ENCODE measurements at places on chromosomes 12 and 14.

GRCh38 chr14:75476274-75476995 is 45.8 kb upstream of the BATF start:
- DNase-seq: no peak

DNA sequence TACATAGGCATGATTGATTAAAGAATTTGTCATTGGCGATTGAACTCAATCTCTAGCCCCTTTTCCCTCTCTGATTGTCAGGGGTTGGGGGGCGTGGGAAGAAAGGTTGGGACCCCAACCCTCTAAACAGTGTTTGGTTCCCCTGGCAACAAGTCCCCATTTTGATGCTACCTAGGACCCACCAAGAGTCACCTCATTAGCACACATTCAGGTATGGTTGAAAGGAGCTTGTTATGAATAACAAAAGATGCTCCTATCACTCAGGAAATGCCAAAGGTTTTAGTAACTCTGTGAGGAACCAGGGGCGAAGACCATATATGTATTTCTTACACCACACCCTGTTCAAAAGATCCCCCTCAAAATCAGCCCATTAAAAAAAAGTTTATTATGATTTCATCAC is 14.3 kb downstream of the RNF212B start:
- DNase-seq: no peak

DNA sequence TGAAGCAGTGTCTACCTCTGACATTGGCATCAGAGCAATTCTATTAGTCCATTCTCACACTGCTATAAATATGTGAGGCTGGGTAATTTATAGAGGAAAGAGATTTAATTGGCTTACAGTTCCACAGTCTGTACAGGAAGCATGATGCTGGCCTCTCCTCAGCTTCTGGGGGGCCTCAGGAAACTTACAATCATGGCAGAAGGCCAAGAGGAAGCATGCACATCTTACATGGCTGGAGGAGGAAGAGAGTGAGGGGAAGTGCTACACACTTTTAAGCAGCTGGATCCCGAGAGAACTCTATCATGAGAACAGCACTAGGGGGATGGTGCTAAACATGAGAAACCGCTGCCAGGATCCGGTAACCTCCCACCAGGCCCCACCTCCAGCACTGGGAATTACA is 25.7 kb upstream of the SEL1L start:
- no peak for DNase-seq

- DNase-seq: no peak
These were observed 115.4 kb upstream of the DYRK2 start for GRCh38 chr12:67533159-67533558.

GRCh38 chr12:46439793-46440511 is 67.4 kb upstream of the SLC38A2 start:
- no peak for DNase-seq

GRCh38 chr14:65339866-65340265 is 72.7 kb upstream of the FUT8 start:
- no peak for DNase-seq

DNA sequence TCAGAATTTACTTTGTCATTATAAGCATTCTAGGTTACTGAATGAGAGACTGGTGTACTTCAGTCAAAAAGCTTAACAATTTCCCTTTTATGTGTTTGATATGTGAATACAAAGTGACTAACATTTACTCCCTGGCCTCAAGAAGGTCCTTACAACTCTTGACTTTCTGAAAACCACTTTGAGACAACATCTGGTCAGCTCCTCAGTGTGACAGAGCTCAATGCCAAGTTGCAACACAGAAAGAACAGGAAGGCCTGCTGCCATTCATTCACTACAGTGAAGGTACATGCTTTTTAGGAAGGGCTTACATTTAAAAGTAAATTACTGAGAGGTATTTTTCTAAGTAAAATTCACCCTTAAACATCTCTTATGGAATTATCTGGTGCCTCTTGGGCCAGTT is 2.3 kb upstream of the NAA30 start:
- no peak for DNase-seq

GRCh38 chr14:24164518-24164991 is 3.5 kb downstream of the IRF9 start:
- DNase-seq: no peak

DNA sequence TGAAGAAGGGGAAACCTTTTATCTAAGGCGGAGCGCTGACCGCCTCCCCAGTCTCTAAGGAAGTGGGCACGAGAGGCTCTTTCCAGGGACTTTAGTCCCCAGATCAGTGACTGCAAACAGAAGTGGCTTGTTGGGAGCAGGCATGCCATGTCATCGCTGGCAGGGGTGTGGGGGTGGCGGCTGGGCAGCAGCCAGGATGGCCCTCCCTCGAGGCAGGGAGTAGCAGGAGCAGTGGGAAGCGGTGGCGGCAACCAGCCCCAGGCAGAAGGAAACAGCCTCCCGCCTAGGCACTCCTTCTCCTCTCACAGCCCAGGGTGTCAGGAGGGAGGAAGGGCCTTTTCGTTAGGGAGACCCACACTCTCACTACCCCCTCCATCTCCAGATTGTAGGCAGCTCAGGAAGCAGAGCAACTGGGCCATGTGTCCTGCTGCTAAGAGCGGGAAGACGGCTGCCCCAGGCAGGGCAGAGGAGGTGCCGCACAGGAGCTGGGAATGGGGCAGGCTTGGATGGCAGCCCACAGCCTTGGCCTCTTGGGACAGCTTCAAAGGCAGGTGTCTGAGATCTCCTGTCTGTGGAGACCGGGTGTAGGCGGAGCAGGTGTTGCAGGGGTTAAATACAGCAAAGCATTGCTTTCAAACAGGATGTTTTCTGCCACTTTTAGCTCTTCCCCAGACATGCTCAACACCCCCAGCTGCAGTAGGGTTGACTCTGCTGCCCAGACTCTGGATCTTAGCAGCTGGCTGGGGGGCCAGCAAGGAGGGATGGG is 21.8 kb downstream of the VDR start:
- no peak for DNase-seq

GRCh38 chr12:106342397-106343213 is 14.9 kb upstream of the POLR3B start:
- DNase-seq: no peak

DNA sequence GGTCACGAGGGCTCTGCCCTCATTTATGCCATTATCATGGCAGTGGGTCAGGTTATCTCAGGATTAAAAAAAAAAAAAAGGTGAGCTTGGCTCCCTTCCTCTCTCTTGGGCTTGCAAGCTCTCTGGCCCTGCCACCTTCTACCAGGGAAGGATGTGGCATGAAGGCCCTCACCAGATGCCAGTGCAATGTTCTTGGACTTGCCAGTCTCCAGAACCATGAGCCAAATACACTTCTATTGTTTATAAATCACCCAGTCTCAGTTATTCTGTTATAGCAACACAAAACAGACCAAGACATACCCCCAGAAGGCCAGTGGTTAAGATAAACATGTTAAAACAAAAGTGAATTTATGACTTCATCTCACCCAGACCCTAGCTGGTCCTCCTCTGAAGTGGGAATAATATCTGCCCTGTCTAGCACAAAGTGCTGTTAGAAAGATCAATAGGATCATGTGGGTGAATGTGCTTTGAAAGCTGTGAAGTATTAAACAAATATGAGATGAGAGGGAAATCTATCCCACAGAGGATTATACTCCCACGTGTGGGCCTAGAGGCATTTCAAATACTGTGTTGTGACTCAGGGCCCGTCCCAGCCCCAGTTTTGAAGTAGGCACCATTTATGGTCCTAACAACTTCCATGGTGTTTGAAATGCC is 88.6 kb downstream of the NINJ2 start:
- DNase-seq: no peak

- no peak for DNase-seq
These were observed 16.2 kb downstream of the OTX2 start for GRCh38 chr14:56794088-56794556.

DNA sequence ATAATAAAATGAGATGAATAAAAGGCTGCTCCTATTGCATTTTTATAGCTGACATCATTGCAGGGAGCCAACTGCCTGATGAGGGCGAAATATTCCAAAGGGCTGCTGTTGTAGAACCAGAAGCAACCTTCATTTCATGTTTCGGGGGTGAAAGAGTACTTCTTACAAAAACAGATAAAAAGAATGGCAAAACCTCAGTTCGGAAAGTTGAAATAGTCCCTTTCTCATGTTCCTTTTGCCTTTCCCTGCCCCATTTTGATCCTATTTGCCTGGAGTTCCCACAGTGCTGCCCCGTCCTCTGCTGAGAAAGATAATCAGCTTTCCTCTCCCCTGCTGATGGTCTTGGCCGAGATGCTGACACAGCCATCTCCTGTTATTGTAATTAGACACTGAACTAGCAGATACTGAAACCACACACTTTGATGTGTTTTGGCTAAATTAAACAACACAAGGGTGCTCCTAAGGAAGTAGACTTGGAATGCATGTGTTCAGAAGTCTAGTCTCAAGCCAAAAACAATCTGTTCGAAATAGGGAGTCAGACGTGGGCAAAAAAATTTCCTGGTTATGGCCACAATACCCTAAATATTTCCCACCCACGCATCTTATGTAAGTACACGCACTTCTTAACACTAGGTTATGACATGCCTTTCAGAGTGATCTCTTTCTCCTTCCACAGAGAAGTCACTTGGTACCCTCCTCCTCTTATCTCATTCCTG is 117.2 kb downstream of the PPM1H start:
- no peak for DNase-seq

DNA sequence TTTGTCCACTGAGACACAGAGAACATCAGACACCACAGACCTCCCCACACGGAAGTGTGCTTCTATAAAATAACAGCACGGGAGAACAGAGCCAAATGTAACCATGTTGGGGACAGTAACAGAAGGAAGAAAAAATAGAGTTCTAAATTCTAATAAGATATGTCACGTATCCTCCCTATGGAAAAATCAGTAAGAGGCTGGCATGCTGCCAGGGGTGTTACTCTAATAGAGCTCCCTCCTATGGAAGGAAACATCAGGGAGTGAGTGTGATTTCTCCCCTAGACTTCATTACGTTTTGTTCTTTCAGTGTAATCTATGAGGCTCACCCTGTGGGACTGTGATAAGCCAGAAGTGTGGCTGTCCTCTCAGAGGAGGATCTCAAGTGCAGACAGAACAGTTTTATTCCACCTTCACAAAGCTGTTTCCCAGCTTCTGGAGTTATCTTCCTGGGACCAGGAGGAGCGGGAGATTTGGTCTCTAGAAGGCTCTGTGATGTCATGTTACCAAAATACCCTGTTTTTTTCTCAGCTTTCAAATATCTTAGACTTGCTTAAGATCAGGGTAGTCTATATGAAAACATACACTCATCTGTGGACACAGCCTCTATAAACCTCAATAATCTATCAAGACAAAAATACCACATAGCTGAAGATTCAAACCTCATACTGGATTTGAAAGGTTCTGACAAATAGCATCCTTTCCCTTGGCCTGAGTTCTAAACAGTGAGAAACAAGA is 69.3 kb downstream of the ZFC3H1 start:
- no peak for DNase-seq

DNA sequence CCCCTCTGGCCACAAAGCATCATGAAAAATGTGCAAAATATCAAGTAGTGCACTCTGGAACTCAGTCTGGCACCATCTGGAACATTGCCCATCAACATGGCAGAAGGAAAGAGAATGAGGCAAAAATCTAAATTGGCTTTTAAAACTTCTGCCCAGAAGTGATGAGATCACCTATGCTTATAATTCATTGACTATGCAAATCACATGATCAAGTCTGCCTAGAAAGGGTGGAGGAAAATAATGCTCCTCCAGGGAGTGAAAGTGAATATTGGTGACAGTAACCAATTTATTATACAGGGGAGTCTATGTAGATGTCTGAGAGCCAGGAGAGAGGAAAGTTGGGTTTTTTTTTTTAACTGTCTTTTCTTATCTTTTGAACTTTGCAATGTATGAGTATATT is 73.3 kb upstream of the HIF1A start:
- no peak for DNase-seq

DNA sequence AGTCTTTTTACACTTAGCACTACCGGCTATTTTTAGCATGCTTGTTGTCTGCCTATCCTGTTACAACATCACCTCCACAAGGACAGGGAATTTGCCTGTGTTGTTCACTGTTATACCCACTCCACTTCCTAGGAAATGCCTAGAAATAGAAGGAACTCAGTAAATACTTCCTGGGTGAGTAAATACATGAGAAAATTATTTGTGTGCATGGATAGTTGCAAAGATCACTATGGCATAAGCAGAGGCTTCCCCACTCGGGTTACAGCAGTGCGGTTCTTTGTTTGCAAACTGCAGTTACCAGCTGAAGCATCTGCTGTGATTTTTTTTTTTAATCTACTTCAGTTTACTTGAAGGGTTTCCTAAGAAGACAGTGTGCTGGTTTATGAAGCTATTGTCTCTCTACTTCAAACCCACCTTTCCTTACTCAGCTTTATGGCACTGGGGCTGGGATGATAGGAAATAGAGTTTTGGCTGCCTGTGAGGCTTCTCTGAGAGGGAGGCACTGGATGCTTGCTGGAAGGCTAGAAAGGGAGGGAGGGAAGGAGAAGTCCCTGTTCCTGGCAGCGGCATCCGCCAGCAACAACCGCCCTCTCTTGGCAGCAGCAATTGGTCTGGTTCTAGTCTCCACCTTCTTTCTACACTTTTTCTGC is 29.0 kb downstream of the PDE6H start:
- peak; percentile 44 for DNase-seq

DNA sequence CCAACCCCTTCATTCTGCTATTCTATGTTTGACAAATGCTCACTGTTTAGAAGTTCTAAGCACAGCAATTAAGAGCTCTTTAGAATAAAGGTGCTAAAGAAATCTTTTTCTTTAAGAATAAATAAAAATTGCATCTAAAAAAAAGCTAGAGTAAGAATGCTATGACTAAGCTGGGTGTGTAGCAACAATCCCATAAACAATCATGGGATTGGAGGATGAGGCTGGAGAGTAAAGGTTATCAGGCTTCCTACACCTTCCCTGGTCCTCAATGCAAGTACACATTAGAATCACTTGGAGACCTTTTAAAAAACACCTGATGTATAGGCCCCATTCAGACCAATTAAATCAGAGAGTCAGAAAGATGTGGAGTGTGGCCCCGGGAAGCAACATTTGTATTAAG is 88.3 kb downstream of the CIT start:
- no peak for DNase-seq

DNA sequence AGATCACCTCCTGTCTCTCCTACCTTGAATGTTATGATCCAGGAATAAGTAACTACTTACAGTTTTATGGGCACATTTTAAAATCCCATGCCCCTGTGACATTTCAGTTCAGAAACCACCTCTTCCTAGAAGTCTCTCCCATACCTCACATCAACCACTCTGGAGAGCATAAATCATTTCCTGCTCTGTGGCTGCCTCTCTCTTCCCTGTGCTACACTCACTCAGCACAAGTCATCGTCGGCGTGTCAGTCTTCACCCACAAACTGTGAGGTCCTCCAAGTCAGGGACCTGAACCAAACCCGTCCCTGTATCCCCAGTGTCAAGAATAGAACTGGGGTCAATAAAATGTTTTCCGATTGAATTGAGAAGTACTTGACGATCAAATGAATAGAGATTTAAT is 863.3 kb downstream of the BCL11B start:
- no peak for DNase-seq

GRCh38 chr14:38108681-38109080 is 99.0 kb upstream of the SSTR1 start:
- no peak for DNase-seq

- no peak for DNase-seq
These were observed 903 bp downstream of the PARPBP start for GRCh38 chr12:102120886-102121285.

- no peak for DNase-seq
These were observed 196.3 kb downstream of the EPS8 start for GRCh38 chr12:15592934-15593333.
